ENCODE measurements at places on chromosomes 12 and 14.

- DNase-seq: no peak
Observed at GRCh38 chr14:91326514-91327249, 82.2 kb upstream of the GPR68 start.

DNA sequence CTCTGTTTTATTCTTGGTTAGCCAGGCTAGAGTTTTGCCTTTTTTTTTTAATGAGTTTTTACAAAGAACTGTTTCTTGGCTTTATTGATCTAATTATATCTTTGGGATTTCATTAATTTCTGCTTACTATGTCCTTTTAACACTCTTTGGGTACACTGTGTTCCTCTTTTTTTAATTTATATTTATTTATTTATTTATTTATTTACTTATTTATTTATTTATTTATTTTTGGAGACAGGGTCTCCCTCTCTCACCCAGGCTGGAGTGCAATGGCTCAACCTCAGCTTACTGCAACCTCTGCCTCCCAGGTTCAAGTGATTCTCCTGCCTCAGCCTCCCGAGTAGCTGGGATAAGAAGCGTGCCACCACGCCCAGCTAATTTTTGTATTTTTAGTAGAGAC lies 15.1 kb upstream of the MARK3 start:
- no peak for DNase-seq

DNA sequence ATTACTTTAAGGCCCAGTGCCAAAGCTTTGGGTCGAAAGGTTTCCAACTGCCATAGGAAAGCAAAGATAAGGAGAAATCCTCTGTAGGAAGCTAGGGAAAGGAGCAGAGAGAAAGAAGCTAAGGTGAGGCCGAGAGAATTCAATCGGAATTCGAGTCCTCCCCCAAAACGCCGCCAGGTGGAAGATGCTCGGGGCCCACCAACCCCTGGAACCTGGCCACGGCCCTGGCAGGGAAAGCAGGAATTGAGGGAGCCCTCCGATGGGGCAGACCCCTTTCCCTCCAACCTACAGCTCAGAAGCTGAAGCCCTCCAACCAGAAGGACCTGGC lies 498 bp downstream of the GMFB start:
- DNase-seq: no peak

- no peak for DNase-seq
Observed at GRCh38 chr14:44962334-44963043, 499 bp downstream of the TOGARAM1 start.

- no peak for DNase-seq
Observed at GRCh38 chr12:69129017-69129416, 110.4 kb upstream of the CPSF6 start.

DNA sequence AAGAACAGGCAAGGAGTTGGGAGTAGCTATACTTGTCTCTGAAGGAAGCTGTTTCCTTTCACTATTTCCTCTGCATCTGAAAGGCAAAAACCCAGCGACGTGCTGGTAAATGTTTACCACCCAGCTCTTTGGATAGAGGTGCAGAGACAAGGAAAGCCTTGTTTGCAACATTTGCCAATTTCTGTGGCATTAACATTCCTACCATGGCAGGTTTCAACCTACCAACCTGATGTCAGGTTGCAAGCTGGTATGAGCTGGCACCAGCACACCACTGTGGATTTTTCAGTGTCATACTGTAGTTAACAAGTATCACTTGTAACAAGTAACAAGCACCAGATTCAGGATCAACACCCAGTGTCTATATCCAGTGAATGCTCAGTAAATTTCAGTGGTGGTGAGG lies 294.8 kb upstream of the TMPO start:
- no peak for DNase-seq

GRCh38 chr12:98431089-98431488 lies 84.3 kb upstream of the TMPO start:
- no peak for DNase-seq

DNA sequence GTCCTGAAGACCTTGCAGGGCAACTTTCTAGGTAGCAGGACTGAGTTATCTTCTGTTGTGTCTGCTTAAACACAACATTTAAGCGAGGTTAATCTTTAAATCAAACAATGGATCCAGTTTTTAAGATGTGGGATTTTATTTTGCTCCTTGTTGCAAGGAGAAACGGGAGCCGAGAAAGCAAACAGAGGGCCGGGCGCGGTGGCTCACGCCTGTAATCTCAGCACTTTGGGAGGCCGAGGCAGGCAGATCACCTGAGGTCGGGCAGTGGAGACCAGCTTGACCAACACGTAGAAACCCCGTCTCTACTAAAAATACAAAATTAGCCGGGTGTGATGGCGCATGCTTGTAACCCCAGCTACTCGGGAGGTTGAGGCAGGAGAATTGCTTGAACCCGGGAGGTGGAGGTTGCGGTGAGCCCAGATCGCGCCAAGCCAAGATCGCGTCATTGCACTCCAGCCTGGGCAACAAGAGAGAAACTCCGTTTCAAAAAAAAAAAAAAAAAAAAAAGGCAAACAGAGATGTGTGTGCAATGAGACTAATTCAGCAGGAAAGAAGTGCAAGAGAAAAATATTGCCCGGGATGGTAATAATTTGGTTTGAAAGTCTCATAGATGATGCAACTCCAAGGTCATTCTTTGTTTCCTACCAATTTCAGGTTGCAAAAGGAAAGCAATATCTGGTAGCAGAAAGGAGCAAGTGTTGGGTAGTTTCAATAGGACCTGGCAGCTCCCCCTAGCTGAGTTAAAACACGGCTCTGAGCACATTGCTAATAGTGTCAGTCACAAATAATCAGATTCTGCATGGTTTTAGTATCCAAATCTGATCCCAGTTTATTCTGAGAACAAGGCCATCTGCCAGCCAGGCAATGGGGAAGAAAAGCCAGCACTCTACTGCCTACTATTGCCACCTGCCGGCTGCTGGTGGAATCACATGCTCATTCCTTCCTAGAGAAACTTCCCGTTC lies 141.4 kb downstream of the PPM1H start:
- DNase-seq: peak; percentile 76

DNA sequence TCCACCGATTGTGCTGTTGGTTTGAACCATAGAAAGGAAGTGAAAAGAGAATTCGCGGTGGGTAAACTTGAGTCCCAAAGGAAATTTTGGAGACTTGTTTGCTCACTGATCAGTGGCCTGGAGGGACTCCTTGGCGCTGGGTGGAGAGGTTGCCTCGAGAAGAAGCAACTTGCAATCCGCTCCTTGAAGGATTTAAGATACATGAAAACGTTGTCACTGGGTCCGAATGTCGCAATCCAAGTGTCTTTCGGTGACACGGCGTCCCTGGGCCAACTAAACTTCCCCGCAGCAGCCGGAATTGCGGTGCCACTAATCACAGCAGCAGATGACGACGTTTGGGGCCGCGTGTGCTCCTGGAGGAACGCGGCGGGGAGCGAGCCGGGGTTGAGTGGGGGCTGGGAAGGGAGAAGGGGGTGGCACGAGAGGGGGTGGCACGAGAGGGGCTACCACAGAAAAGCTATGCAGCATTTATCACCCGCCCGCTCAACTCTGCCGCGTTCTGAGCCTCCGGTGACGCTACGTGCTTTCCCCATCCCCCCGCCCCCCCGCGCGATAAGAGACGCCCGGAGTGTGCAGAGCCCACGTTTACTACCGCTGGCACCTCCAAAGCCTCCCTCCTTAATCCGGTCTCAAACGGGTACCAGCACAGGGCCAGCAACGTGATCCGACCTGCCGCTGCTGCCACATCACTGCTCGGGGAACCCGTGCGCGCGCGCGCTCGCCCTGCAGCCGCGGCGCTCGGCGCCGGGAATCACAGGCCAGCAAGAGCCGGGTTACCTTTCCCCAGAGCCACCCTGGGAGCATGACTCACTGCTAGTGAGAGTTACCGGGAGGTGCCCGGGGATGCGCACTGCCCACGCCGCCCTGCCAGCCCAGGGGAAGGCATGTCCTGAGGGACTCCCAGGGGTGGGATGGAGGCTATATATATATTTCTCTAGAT lies 833 bp upstream of the BHLHE41 start:
- peak; percentile 29 for DNase-seq

DNA sequence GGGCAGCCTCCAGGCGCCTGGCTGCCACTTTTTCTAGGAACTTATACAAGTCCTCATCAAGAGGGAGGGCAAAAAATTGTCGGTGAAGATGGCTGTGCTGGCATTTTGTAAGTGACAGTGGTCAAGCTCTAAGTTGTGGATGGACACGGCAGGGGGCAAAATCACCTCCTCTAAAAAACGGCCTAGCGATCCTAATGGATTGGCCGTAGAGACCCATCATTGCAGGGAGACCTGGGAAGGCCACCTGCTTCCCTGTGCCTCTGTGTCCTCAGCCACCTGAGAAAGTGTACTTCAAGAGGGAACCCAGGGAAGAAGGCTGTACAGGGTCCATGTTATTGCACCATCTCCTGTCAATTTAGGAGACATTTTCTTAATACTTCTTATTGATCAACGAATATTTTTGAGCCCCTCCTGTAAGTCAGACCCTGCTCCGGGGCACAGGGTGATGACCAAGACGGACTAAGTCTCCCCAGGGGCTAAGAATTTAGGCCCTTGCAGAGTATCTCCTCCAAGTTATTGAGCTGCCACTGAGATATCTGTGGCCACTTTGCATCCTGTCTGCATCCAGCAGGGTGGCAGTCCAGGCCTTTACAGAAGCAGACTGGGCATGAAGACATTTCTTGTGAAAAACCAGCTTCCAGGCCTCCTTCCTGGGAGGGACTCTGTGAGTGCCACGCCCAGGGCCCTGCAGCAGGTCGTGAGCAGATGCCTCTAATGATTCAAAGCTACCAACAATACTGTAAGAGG lies 40.5 kb downstream of the PSMA6 start:
- peak; percentile 59 for DNase-seq

GRCh38 chr12:44889162-44889561 lies 13.0 kb upstream of the NELL2 start:
- DNase-seq: no peak

GRCh38 chr12:123387508-123388176 lies 3.7 kb downstream of the KMT5A start:
- no peak for DNase-seq

GRCh38 chr14:54211551-54212308 lies 185.1 kb upstream of the CDKN3 start:
- no peak for DNase-seq

GRCh38 chr12:61993734-61994345 lies 266.4 kb upstream of the USP15 start:
- no peak for DNase-seq

DNA sequence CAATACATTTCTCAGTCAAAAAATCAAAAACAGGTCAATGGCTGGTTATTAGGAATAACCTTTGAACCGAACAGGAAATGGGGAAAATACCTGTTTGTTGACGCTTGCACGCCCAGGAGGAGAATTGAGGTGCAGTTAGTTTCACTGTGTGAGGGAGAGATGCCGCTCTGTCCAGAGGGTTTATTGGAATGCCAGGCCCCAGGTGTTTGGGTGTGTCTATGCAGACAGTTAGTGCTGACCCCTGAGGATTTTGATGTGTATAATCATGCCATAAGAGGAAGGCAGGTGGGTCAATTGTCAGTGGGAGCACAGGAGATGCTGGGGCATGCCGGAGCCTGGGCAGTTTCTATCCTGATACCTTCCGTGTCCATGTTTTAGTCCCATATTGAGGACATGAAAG lies 100.8 kb upstream of the DIO3 start:
- DNase-seq: no peak

GRCh38 chr12:106358396-106359241 lies 1.1 kb downstream of the POLR3B start:
- no peak for DNase-seq

GRCh38 chr12:15819644-15820437 lies 30.7 kb upstream of the EPS8 start:
- DNase-seq: no peak

GRCh38 chr12:64840119-64840518 lies 15.7 kb downstream of the TBC1D30 start:
- no peak for DNase-seq

- DNase-seq: no peak
Observed at GRCh38 chr12:94033784-94034183, 114.6 kb upstream of the PLXNC1 start.

DNA sequence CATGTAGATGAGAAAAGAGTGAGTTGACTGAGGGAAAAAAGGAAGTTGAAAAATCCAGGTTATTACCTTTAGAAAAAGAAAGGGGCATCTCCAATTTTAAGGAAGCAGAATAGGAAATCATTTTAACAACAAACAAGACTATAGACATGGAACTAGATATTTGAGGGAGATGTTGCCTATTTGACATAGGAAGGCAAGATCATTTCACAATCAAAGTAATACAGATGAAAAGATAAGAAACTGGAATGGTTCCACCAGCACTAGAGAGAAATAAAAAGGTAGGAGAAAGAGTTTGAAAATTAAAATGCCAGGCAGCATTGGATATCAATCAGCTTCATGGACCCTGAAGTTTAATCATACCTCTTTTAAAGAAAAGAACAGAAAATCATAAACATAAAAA lies 881.0 kb upstream of the MGAT4C start:
- DNase-seq: no peak

DNA sequence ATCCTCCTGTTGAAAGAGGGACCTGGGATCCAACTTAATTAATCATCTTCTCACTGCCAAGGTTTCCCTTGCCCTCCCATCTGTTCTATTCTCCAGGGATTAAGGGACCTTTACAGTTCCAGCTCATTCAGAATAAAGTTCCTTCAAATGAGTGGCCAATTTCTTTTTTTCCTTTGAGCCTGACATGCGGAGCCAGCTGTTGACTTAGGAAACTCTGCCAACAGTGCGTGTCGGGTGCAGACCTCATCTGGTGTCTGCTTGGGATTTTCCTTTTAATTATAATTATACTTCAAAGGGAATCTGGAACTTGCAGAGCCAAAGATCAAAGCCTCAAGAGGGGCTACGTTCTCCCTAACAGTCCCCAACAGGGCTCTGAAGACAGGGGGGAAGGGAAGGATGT lies 64.8 kb downstream of the CCDC60 start:
- DNase-seq: no peak

GRCh38 chr12:88925454-88925853 lies 345.2 kb upstream of the KITLG start:
- no peak for DNase-seq

GRCh38 chr14:29716150-29716549 lies 211.5 kb downstream of the PRKD1 start:
- DNase-seq: no peak

- DNase-seq: no peak
Observed at GRCh38 chr12:113634982-113635381, 163.3 kb upstream of the LHX5 start.

DNA sequence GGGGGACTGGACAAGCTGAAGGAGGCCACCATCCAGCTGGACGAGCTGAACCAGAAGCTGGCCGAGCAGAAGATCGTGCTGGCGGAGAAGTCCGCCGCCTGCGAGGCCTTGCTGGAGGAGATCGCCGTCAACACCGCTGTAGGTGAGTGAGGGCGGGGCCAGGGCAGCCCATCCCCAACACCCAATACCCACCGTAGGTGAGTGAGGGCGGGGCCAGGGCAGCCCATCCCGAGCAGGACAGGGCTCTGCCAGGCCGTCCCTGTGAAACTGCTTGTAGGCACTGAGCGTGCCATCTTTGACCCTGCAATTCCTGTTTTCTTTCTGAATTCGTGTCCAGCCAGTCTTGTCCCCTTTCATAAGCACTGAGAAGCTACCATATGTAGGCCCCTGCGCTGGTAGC lies 74.0 kb downstream of the CCDC92 start:
- DNase-seq: no peak

DNA sequence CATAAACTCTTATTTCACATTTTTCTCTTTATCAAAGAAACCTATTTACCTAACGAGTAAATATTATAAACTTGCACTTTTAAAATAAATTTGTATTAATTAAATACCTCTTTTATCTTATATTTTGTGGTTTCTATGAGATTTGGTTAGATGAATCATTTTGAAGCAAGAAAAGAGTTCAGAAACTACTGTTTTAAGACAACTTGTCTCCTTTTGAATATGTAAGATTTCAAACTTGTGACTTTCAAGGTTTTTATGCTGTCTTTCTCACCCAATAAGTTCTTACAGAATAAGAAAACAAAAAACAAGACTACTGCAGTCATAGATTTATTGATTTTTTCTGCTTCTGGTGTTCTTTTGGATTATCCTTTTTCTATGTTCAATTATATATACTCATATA lies 339.0 kb downstream of the SNAPC1 start:
- no peak for DNase-seq
